Activated CD8-positive, alpha-beta memory T cell treated with anti-CD3 and anti-CD28 coated beads for 1 hour (primary cell): ENCODE measurements at places on chromosomes 12 and 14.

- DNase-seq, result no peak
These were observed 53.0 kb upstream of the RPH3A start for GRCh38 chr12:112738531-112738930.

- DNase-seq, result no peak
These were observed 3.2 kb downstream of the TDRD9 start for GRCh38 chr14:103931422-103931821.

DNA sequence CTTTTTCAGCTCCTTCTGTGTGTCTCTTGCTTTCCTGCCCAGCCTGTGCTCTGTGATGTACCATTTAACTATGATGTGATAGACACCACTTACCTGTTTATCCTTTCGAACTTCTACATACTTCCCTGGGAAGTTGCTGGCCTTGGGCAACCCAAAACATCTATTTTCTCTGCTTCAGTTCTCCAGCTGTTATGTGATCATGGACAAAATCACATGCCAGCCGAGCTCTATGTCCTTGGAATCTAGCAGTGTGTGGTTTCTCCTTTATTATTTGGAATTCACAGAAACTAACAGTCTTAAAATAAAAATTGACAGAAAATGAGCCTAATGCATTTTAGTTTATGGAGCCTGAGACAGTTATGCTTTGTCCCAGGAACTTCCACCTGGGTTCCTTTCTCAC, 22.9 kb downstream of the BMAL2 start:
- DNase-seq, result no peak

DNA sequence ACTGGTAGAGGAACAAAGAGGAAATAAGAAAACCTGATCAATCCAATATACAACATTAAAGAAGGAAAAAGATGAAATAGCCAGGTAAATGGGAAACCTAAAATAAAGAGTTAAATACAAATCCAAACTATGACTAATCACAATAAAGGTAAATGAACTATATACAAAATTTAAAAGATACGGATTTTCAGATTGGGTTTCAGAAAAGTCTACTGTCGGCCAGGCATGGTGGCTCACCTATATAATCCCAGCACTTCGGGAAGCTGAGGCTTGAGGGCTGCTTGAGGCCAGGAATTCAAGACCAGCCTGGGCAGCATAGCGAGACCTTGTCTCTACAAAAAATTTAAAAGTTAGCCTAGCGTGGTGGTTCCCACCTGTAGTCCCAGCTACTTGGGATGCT, 39.9 kb upstream of the CHGA start:
- no peak for DNase-seq

DNA sequence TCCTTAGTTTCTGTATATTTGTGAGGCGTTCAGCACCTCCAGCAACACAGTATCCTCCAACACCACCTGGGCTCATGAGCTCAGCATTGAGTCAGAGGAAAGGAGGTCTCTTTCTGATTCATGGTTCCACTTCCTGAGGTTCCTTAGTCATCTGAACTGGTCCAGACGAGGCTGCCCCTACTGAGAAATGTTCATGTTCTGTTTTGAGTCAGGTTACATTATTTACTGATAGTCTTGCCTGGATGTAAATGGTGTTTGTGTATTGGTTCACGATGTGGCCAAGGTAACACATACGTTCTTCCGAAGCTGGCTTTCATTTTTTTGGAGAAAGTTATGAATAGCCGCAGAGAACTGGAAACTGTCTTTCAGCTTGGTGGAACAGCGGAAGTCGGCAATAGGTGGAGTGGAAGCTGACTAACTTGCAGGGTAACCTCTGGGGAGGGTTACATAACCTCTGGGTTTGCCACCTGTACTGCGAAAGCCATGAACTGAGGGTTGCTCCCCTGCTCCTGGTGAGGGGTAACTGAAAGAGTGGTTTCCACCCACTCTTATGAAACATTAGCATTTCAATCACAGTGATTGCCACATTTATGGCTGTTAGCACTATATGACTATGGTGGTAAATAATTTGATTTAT, 42.2 kb upstream of the MANSC4 start:
- peak; percentile 15 for DNase-seq

- DNase-seq, result no peak
These were observed 47.1 kb upstream of the PPP2R5C start for GRCh38 chr14:101714394-101714793.

DNA sequence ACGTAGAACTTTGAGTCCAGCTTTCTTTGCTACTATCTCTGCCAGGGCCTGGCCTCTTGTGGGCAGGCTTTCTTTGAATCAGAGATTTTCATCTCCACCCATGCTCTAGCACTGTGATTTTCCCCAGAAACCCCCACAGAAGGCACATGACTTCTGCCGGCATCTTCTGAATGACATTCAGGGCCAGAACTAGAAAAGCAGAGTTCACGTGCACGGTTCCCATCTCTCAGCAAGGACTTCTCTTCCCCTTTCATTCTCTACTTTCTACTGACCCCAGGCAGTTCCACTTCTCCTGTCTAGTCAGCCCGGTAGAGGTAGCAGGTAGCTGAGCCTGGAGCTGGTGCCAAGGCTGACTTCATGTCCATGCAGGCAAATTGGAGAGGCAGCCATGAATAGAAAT, 26.9 kb downstream of the BATF start:
- no peak for DNase-seq

GRCh38 chr14:90319173-90319572, 12.6 kb downstream of the NRDE2 start:
- DNase-seq, result no peak

DNA sequence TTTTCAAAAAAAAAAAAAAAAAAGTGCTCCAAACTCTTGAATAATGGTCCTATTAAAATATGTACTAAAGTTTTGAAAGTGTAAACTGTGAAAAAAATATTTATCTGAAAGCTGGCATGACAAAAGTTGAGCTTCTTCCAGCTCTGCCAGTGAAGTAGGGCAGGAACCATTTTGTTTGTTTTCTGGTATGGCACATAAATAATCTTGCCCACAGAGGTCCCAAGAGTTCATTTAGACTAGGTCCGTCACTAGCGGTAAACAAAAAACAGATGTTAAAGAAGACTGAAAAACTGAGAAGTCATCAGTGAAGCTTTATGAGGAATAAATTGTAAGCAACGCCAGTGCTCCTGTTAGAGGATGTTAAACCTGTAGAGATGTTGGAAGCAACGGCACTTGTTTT, 7.0 kb downstream of the ERP27 start:
- no peak for DNase-seq

DNA sequence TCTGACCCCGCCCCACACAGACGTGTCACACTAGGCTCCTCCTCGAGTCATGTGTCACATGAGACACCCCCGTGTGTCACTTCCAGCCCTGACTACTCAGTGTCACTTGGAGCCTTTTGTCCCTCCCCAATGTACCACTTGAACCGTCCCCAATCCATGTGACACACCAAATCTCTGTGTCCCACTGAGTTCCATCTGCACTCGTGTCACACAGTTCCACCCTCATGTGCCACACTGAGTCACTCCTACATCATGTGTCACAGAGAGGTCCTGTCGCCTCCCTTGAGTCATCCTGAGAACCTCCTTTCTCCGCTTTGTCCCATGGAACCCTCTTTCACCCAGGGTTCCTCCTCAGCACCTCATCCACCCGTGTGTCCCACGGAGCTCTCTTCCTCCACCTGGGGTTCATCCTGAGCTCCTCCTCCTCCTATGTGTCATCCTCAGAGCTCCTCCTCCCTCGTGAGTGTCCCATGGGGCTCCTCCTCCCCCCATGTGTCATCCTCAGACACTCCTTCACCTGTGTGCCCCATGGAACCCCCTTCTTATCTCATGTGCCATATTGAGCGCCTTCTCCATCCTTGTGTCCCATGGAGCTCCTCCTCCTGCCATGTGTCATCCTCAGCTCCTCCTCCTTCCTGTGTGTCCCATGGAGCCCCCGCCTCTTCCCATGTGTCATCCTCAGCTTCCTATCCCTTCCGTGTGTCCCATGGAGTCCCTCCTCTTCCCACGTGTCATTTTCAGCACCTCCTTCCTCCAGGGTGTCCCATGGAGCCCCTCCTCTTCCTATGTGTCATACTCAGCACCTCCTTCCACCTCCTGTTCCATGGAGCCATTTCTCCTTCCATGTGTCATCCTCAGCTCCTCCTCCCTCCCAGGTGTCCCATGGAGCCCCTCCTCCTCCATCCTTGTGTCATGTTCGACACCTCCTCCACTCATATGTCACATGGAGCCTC, 32.0 kb downstream of the RTL1 start:
- DNase-seq, result no peak

DNA sequence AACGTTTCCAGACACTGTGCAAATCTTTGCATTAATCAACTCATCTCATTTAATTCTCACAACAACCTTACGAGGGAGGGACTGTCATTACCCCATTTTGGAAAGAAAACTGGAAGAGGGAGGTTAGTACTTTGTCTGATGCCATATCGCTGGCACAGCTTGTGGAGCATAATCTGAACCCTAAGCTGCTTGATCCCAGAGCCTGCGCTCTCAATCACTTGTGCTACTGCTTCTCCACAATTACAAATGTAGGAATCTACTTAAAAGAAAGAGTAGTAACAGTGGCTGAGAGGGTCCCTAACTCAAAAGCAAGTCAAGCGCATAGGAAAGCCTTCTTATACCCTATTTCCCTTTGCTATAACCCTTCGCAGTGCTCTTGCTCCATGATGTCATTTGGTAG, 3.2 kb downstream of the EFS start:
- no peak for DNase-seq

DNA sequence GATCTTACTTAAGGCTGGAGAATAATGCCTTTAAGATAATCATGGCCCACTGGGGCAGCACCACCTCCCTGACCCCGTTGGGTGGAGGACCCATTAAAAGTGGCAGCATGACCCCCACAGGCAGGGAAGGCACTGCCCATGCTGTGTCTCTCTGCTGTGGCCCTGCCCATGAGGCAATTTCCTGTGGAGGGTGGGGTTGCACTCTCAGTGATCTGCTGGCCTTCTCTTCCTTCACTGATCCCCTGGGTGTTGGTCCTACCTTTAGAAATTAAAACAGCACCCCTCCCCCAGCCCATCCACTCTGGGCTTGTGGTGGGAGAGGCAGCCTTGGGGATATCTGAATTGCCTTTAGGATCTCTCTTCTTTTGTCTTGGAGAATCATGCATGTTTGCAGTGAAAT, 17.3 kb downstream of the KLRK1 start:
- no peak for DNase-seq

DNA sequence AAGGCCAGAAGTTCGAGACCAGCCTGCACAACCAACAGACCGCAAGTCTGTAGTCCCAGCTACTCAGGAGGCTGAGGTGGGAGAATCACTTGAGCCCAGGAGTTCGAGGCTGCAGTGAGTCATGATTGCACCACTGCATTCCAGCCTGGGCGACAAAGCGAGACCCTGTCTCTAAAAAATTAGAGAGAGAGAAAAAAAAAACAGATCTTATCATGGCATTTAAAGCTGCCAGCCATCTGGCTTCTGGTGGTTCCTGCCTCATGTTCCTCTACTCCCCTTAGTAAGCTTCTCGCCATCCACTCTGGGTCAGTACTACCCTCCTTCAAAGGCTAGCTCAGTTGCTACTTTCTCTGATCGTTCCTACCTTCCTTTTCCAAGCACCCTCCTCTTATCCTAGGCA, 16.1 kb downstream of the CLSTN3 start:
- no peak for DNase-seq

GRCh38 chr12:47744005-47744651, 14.6 kb downstream of the RAPGEF3 start:
- peak; percentile 46 for DNase-seq

DNA sequence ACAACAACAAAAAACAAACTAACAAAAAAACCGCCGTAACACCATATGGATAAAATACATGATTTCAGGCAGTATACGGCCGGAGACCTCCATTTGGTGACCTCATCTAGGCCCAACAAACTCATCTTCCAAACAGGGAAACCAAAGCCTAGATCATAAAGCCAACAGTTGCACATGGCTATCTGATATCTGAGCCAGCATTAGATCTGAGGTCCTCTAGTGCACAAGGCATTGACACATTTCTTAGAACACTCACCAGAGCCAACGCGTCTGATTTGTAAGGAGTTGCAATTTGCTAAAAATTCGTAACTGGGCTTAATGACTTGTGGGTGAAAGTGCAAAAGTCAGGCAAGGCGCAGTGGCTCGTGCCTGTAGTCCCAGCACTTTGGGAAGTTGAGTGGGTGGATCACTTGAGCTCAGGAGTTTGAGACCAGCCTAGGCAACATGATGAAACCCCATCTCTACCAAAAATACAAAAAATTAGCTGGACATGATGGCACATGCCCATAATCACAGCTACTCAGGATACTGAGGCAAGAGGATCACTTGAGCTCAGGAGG, 42.0 kb upstream of the NUDT4 start:
- no peak for DNase-seq

DNA sequence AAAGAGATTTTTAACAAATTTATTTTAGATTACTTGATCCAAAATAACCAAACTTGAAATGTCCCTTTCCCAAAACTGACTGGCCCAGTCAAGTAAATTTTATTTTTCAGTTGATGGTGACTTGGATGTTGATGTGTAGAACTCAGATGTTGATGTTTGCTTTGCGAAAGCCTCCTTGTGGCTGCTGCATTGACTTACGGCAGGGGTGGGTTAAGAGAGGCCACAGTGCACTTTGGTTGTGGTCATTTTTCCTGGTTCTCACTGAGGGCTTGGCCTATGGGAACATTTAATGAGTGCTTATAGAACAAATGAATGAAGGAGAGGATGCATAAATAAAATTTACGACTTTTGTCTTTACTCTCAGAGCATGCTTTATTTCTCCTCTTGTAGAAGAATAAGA, 52.6 kb downstream of the SLCO1B3 start:
- no peak for DNase-seq

DNA sequence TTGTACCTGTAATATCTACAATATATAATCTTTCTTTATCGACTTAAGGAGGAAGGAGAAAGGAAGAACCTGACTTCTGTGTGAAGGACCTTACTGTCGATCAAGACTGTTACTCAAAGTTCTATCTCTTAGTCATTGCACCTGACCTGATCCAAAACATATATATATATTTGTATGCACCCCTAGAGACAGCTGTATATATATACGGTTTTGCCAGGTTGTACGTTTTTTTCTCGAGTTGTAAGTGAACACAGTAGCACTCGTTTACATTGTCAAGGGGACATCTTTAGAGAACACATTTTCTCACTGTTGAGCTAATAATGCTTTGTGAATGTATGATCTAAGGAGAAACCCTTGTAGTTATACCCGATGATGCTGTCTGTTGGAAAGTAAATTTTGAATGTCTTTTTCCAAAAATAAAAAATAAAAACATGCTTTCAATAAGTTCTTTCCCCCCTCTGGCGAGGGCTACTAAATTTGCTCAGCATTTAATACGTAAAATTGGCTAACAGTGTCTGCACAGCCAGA, 536 bp upstream of the SLC35E3 start:
- DNase-seq, result no peak

- no peak for DNase-seq
These were observed 121.4 kb downstream of the AACS start for GRCh38 chr12:125186471-125187147.

DNA sequence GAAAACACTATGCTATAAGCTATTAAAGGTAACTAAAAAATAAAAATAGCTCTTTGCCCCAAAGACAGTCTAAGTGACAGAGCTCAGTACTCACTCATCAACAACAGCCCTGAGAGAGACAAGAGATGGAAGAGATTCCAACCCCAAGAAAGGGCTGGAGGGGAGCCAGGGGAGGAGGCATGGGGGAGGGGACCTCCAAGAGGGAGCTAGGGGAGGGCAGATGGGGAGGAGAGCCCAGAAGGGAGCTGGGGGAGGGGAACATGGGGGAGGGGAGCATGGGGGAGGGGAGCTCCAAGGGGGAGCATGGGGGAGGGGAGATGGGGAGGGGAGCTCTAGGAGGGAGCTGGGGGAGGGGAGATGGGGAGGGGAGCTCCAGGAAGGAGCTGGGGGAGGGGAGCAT, 7.7 kb downstream of the SSH1 start:
- DNase-seq, result no peak
